ENCODE measurements at places on chromosomes 6 and 20. TPM values are rescaled to one million over a fixed set of nuclear protein-coding genes. Genes with fewer than 3 reads are reported as not detected.

DNA sequence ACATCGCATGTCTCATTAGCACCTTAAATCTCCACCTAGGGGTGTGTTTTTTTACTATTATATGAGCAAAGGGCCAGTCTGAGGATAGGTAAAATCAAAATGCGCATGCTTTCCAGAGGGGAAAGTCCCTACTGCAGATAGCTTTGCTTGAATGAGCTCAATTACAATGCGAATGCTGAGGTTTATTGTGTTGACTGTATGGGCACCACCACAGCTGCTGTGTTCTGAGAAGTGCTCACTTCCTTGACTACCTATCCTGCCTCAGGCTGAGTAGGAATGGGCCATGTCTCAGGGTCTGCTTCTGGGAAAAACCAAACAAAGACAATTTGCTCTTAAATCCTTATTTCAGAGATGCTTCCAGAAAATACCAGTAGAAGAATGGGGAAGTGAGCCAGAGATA lies 36.6 kb downstream of the MOCS1 start:
- DNase-seq, result peak; percentile 38

DNA sequence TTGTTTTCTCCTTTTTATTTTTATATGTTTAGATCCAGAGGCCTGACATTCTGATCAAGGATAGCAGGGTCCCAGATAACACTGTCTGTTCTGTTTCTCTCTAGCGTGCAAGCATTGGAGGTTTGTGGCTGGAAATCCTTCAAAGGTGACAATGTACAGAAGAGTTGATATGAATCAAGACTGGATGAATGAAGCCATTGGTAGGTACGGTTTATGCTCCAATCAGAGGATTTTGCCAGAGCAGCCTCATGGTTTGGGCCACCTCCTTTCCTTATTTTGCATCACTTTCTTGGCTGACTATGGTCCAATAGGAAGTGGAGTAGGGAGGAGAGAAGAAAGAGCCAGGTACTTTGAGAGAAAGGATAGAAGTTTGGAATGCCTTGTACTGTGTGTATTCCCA lies 484.8 kb upstream of the JAG1 start:
- no peak for DNase-seq

DNA sequence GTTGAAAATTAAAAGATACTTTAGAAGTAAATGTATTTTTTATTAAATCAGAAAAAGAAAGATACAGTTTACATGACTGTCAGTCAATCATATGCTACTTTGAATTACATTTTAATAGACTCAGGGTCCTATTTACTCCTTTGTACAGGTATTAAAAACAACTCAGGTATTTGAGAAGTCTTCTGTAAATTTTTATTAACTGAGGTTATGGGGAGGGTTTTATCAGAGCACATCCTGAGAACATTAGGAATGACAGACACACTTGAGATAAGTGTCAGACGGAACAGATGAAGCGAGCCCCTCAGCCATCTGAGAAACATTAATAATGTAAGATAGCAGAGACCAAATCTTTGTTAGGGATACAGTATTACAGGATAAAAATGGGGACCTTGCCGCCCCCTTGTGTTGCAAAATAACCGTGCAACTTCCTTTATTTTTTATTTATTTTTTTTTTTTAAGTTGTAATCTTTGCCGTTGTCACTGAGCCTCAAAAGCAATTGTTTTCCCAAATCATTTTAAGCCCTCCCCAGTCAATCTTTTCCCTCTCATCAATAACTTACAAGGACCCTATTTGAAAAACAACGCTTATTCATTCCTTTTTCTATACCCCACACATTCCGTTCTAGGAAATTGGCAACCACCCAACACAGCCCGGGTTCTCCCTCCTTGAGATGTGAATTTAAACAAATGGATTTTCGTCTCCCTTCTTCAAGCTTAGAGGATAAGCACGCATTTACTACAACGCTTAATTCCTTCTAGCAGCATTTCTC lies 126.7 kb downstream of the BCAS1 start:
- DNase-seq, result peak; percentile 50

- DNase-seq, result peak; percentile 53
These were observed 263.7 kb downstream of the BMP2 start for GRCh38 chr20:7031222-7031621.

GRCh38 chr20:59150821-59151251 lies 12.8 kb upstream of the ZNF831 start:
- no peak for DNase-seq

DNA sequence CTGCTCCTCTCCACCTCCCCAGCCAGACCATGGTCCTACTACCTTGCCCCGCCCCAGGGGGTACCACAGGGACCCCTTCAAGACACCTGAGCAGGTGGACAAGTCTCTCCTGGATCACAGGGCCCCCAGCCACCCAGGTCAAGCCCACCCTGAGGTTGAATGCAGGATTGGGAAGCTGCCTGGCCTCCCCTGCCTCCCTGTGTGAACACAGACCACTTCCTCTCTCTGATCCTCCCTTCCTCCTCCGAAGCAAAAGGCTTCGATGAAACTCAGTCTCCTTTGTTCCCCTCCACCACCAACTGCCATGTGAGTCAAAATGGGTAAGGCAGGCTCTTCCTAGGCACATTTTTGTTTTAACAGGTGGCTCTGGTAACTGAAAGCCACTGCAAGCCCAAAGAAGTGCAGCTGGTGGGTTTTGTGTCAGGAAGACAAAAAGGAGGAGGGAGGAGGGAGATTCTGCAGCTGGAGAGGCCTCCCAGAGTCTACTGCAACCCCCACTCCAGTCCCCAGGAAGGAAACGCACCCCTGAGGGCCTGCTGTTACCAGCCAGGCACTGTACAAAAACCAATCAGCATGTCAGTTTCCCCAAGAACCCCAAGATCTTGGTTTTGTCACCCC lies 5.4 kb downstream of the ADA start:
- DNase-seq, result peak; percentile 36

GRCh38 chr20:49353348-49353747 lies 75.5 kb upstream of the ZNFX1 start:
- DNase-seq, result no peak

GRCh38 chr6:3749977-3750316 lies 1.6 kb downstream of the PXDC1 start:
- DNase-seq, result no peak

DNA sequence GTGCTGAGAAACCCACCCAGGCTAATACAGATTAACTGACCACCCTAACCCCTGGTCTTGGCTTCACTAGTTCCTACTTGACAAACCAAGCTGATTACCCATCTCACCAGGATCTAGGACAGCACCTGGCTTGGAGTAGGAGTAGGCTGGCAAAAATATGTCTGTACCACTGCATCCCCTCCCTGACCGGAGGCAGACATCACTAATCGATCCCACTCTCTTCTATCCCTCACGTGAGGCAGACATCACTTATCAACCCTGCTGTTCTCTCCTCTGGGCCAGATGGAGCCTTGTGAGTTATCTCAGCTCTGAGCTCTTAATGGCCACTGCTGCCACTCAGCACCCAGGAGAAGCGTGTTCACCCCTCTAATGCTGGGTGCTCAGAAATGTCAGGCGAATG lies 324.3 kb downstream of the CDH4 start:
- no peak for DNase-seq

GRCh38 chr6:90730151-90730673 lies 143.3 kb upstream of the MAP3K7 start:
- no peak for DNase-seq

DNA sequence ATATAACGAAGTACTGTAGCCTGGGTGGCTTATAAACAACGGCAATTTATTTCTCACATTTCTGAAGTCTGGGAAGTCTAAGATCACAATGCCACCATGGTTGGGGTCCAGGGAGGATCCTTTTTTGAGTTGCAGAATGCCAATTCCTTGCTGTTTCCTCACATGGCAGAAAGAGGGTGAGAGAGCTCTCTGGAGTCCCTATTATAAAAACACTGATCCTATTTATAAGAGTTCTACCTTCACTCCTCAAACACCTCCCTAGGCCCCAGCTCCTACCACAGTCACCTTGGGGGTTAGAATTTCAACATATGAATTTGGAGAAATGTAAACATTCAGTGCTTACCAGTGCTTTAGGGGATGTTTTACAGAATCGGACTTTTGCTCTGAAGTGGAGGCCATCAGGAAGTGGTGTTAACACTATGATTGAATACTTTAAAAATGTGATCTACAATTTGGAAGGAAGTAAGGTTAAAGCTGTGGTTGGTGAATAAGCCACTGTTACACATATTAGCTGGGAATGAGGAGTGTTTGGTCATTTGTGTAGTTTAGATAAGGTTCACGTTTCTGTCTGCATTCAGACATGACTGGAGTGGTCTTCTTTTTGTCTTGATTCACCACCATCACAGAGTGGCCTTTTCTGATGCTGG lies 79.9 kb upstream of the SPTLC3 start:
- no peak for DNase-seq

- DNase-seq, result peak; percentile 66
These were observed 1.4 kb downstream of the QKI start for GRCh38 chr6:163415620-163416556.

GRCh38 chr6:154901876-154902552 lies 93.1 kb upstream of the TIAM2 start:
- DNase-seq, result no peak

DNA sequence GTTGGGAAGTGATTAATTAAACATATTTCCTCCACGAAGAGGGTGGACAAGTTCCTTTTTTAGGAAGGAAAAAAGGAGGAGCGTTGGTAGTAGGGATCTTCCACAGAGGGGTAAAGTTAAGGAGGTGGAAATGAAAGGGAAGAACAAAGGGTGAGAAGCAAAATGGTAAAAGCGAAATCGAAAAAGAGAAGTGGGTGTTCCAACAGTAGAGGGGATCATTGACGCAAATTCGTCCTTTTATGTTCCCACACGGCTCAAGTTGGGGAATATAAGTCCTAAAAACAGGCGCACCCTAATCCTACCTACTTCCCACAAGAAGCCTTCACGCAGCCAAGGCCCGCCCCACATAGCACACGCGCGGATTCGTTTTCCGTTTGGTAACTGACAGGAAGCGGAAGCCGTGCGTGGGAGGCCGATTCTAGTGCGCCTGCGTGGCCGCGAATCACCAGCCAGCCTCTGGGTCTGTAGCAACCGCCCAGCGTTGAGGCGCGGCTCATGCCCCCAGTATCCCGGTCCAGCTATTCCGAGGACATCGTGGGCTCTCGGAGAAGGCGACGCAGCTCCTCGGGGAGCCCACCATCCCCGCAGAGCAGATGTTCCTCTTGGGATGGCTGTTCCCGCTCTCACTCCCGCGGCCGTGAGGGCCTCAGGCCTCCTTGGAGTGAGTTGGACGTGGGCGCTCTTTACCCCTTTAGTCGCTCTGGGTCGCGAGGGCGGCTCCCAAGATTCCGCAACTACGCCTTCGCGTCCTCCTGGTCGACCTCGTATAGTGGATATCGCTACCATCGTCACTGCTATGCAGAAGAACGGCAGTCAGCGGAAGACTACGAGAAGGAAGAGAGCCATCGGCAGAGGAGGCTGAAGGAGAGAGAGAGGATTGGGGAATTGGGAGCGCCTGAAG lies at the start of gene NKAPL:
Gene NKAPL (plus strand): TSS at position 421 of the 901 bp plus-strand sequence. CDS start 75 bp downstream, at position 496.
- peak; percentile 61 for DNase-seq

- DNase-seq, result peak; percentile 97
These were observed 24.8 kb downstream of the C6orf15 start for GRCh38 chr6:31087494-31088089.

DNA sequence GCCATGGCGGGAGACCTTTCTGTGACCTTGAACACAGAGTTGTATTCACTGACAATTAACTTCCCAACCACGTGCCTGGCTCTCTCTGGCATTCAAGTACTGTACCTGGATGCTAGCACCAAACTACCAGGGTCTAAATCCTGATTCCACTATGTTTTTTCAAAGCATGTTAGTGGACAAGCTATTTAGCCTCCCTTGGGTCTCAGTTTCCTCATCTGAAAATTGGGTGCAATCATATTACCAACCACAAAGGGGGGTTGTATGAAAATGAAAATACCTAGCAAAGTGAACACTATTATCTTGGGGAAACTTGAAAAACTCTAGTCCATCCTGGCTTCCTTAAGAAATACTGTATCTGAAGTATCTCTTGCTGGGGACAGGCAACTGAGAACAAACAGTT lies 308.7 kb upstream of the SGK1 start:
- no peak for DNase-seq

GRCh38 chr6:128574402-128574801 lies 54.0 kb upstream of the PTPRK start:
- DNase-seq, result no peak

GRCh38 chr6:134951494-134952263 lies 1.8 kb upstream of the ALDH8A1 start:
- DNase-seq, result no peak

DNA sequence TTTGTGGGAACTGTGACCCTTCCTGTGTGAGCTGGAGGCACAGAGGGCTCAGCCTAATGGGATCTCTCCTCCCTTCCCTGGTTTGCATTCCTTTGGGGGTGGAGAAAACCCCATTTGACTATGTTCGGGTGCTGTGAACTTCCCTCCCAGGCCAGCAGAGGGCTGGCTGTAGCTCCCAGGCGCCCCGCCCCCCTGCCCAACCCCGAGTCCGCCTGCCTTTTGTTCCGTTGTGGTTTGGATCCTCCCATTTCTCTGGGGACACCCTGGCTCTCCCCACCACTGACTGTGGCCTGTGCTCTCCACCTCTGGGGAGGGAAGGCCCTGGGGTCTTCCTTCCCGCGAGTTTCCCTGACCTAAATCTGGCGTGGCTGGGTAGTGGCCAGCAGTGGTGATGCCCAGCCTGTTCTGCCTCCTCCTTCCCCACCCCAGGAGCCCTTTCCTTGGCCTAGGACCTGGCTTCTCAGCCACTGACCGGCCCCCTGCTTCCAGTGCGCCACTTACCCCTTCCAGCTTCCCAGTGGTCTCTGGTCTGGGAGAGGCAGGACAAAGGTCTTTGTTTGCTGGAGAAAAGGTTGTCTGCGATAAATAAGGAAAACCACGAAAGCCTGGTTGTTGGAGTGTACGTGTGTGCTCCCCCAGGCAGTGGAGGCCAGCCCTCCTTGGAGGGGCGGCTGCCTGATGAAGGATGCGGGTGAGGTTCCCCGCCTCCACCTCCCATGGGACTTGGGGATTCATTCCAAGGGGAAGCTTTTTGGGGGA lies 4.9 kb downstream of the VEGFA start:
- peak; percentile 96 for DNase-seq

DNA sequence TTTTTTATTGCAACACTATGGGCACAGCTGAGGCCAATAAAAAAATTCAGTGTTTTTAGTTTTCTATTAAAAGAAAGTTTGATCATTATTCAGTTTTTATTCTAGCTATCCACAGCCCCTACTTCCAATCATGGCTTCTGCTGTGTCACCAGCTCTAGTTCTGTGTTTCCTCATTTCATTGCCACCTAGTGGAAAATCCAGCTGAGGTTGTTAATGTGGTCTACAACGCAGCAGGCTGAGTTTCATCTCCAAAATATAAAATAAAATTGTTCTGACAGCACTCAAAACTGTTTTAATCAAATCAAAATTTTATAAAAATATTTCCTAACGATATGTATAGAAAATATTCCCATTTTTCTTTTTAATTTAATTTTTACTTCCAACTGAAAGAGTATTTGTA lies 13.6 kb downstream of the COL9A1 start:
- peak; percentile 37 for DNase-seq

BHLHE23 gene
- total RNA-seq, result 5.0 TPM

CGA gene
- total RNA-seq, result not detected

GSS gene
- 63.3 TPM for total RNA-seq
